ENCODE measurements at places on chromosomes 6 and 20.

GRCh38 chr20:36967636-36968035, 16.1 kb upstream of the SAMHD1 start:
- DNase-seq, result no peak

DNA sequence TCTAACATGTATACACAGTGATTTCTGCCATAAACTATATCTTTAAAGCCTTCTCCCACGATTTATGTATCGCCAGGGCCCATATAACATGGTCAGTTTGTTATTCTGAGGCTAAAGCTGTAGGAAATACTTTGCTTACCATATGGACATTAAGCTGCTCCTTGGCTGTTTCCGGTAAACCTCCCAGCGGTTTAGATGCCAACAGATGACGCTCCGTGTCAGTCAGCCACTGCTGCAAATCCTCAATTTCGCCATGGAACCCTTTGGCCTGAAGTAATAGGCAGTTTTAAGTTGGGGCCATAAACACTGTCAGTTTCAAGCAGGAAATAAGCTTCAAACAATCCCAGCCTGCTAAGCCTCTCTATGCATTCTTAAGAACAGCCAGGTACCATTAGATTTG, 145.4 kb downstream of the DST start:
- no peak for DNase-seq

GRCh38 chr6:4819706-4820283, 43.6 kb downstream of the CDYL start:
- no peak for DNase-seq

GRCh38 chr6:142843361-142843760, 101.6 kb downstream of the HIVEP2 start:
- DNase-seq, result no peak

DNA sequence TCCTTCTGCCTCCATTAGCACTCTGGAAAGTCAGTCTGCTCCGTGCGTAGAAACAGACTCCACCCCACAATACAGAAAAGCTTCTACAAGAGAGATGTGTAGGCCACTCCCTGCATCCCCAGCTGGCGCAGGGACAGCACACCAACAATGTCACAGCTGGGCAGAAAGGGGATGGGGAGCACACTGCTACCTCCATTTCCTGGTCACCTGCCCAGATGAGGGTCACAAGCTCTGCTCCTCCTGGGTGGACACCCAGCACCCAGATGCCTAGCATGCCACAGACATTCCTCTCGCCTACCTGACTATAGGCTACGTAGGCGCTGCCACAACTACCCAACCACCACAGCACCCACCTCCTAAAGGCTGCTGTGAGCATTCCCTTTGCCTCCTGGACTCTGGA, 12.2 kb downstream of the BEND3 start:
- DNase-seq, result no peak

- DNase-seq, result no peak
These were observed 21.7 kb upstream of the MYT1 start for GRCh38 chr20:64142590-64142989.

DNA sequence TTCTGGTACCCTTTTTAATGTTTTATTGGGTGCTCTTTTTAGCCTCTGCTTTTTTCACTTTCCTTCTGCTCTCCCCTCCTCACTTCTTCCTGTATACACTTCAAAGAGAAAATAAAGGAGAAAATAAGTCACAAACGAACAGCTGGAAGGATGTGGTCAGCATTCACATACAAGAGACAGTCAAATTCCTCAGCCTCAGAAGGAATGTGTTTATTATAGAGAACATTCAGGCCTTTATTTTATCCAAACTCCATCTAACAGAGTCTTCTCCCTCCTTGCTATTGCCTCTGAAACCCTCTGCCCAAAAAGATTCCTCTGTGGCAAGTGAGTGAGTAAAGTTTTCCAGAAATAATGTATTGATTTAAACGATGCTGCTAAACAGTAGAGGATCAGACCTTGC, 490.4 kb downstream of the FRK start:
- DNase-seq, result no peak

DNA sequence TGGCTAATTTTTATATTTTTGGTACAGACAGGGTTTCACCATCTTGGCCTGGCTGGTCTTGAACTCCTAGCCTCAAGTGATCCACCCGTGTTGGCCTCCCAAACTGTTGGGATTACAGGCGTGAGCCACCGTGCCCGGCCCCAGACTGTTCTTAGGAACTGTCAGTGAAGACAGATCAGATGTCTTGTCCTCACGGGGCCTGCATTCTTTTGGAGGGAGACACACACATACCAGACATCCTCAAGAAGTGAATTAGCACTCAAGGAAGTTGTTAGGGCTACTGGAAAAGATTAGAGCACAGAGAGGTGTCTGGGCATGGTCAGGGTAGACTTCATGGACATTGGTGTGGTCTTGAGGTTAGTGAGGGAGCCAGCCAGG, 10.3 kb upstream of the LPIN3 start:
- no peak for DNase-seq

DNA sequence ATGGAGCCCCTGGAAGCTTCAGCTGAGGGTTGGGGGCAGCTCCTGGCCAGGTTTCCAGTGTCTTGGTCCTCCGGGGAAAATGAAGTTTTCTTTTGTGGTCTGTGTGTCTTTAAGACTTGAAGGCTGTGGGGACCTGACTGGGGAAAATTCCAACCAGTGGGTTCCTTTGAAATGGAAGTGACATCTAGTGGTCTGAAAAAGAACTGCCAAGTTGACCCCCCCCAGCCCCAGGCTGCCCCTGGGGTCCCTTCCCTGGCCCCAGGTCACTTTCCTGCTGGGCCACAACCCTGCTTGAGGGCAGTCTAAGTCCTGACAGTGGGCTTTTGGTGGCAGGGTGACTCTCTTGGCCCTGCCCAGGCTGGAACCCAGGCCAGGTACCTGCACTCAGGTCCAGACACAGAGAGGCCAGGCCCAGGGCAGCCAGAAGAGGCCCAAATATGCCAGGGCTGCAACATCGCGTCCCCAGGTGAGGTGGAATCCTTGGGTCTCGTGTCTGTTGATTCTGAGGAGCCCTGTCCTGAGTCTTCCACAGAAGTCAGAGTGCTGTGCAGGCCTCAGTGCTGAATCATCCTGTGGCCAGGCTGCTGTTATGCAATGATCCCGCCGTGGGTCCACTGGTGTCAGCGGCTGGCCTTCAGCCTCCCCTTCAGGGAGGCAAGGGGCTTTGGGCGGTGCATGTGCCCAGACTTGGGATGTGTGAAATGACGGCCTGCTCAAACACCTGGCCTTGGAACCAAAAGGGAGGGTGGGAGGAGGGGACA, 68.4 kb downstream of the VEGFA start:
- DNase-seq, result no peak

- DNase-seq, result no peak
These were observed 203.9 kb downstream of the PREX1 start for GRCh38 chr20:48623906-48624265.

- DNase-seq, result no peak
These were observed 84.3 kb upstream of the MRPS10 start for GRCh38 chr6:42301986-42302385.

GRCh38 chr20:1491281-1491840, at the start of gene SIRPB2:
Gene SIRPB2, minus strand, starts transcription at chr20:1491420. Its CDS starts 61 bp downstream, at chr20:1491359.
- DNase-seq, result no peak

GRCh38 chr6:148771212-148771601, 24.4 kb downstream of the UST start:
- no peak for DNase-seq

- no peak for DNase-seq
These were observed 877 bp downstream of the ENPP4 start for GRCh38 chr6:46130666-46131065.

DNA sequence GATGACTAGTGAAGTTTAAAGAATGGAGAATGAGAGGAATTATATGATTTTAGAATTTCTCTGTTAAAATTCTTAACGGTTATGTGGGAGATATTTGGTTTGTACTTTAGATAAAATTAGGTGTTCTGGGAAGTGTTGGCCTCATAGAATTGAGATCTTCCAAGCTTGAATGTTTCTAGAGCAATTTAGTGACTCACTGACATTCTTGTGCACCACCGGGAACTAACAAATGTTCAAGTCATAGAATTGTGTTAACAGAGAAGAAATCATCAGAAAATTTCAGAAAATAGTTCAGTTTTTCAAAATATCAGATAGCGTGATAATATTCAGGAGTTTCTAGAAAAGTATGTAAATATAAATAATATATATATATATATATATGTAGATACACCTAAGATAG, 67.9 kb upstream of the BMP5 start:
- no peak for DNase-seq

GRCh38 chr6:31143148-31143547, 4.3 kb upstream of the PSORS1C2 start:
- no peak for DNase-seq

DNA sequence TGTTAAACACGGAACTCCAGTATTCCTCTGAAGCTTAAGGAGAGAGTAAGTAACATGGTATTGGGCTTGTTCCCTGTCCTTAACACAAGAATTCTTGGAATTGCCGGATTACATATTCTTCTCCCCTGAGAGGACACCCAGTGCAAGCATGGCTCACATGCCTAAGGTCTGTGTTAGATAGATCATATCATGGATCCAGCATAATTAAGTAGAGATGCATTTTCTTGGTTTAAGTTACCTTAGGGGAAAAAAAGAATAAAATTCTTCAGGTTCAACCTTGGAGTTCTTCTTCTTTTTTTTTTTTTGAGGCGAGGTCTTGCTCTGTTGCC, 53.9 kb downstream of the AKAP12 start:
- DNase-seq, result no peak

DNA sequence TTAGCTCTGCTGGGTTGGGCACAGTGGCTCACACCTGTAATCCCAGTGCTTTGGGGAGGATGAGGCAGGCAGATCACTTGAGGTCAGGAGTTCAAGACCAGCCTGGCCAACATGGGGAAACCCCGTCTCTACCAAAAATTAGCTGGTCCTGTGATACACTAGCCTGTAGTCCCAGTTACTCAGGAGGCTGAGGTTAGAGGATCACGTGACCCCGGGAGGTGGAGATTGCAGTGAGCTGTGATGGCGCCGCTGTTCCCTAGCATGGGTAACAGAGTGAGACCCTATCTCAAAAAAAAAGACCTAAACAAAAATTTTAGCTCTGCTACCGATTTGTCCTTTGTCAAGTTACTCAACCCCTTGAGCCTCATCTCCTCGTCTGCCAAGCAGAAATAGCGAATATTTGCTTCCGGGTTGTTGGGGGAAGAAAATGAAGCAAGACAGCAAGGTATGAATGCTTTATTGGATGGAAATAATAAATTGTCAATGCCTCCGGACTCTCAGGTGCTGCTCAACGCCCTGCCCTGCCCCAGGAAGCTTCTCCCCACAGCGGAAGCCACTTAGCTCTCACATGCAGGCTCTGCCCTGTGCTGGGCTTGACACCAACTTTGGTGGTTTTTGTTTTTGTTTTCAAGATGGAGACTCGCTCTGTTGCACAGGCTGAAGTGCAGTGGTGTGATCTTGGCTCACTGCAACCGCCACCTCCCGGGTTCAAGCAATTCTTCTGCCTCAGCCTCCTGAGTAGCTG, 24.9 kb upstream of the ITCH start:
- DNase-seq, result no peak

GRCh38 chr20:44218446-44218845, 7.9 kb upstream of the OSER1 start:
- DNase-seq, result no peak

DNA sequence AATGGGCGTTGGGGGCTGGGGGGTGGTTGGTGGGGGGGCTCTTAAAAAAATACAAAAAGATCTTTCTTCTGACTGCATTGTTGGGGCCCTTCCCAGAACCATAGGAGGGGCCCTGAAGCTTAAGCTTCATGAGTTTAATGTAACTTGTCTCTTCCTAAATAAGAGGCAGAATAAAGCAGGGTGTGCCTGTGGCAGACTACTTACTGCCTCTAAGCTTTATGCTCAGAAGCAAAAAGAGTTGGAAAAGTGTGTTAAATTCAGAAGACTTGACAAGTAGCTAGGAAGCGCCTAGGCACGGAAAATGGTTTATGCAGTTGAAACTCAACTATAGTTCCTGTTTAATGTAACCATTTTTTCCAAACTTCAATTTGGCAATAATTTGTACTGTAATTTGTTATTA, 44.5 kb downstream of the TIAM2 start:
- no peak for DNase-seq

DNA sequence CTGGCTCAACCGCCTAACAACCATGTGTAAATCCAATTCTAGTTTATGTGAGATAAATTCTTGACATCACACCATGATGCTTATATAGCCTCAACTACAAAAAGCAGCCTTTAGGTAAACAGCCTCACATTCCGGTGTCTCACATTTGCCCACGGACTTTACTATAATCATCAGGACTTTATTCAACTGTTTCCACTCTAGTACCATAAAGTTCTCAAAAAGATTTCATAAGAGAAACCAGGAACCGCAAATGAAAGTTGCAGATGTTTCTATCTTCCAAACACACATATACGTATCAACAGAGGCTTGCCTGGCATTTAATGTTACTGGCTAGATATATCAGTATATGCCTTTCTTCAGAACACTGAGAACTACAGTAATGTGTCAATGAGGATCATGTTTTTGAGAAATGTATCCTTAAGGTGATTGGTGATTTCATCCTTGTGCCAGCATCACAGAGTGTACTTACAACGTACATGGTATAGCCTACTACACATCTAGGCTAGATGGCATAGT, 80.0 kb downstream of the EPB41L2 start:
- DNase-seq, result no peak

DNA sequence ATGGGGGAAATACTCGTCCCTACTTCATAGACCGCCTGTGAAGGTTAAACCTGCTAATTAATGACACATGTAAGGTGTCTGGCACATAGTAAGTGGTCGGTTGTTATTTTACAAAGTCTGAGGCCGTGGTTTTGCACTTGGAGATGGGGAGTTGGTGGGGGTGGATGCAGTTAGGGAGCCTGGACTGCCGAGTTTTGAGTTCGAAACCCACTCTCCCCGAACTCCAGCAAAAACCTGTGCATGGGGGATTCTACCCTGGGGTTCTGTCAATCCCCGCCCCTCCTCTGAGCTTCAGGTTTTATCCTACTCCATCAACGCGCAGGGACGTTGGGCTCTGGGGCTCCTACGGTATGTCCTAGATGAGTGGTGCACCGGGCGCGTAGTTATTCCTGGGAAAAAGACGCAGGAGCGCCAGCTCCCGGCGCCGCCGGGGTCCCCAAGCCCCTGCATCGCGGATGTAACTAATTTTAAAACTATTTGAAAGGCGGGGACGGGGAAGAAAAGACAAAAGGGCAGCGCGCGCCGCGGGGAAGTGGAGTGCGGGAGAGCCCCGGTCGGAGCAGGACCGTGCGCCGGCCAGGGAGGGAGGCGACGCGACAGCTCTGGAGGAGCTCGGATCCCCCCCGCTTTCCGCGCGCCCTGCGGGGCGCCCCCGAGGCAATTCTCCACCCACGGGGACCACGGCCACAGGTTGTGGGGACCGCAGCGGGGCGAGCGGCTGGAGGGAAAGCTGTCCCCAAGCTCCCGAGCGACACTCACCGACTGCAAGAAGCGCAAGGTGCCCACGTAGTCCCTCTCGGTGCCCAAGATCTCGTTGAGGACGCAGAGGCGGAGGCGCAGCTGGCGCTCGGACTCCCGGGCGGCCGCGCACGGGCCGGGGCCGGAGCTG, 672 bp downstream of the PREX1 start:
- DNase-seq, result no peak

DNA sequence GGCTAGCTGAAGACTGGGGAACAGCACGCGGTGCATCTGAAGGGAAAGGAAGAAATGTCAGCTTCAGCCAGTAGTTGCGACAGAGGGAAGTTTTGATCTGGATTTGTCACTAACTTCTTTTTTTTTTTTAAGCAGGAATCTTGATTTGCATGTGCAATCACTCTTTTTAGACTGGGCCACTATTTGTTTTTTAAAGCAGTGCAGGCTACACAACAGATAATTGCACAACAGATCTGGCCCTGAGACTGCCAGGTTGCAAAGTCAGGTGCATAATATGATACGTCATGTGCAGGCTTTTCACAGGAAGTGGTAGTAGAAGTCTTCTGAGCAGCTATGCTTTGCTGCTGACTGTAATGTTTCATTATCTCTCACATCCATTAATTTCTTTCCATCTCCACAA, 13.5 kb downstream of the PFDN4 start:
- DNase-seq, result no peak
